Germinal center (tissue), 1 donor: ENCODE measurements at places on chromosomes 11 and 22.

GRCh38 chr11:130792772-130793171 lies 123.5 kb downstream of the SNX19 start:
- DNase-seq = no peak

- DNase-seq = no peak
Observed at GRCh38 chr11:79434283-79434682, 6.5 kb downstream of the TENM4 start.

GRCh38 chr11:131827430-131827829 lies 457.0 kb downstream of the NTM start:
- no peak for DNase-seq

DNA sequence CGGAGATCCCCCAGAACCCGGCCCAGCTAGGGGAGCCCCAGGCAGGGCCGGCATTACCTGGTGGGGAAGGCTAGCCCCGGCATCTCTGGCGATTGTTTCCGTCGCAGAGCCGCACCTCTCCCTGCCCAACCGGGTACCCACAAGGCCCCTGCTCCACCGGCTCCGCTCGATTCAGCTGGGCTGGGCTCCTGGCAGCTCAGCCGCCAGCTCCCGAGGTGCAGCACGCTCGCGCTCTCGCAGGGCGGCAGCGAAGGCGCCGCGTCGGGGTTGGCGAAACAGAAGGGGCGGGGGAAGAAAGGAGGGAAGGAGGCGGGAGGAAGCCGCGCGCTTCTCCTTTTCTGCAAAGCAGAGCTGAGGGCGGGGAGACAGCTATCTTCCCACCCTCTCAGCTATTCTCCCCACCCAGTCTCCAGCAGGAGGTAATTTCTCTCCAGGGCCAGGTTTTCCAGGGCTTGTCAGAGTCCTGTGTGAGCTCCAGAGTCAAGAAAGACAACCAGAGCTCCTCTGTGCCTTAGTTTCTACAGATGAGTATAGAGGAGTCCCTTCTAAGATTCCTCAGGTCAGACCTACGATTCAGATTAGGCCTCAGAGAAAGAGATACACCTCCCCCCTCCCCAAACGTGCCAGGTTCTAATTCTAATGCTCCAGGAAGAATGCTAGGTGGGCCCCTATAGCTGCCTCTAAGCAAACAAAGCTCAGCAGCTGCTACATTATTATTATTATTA lies 62.0 kb downstream of the PAK1 start:
- DNase-seq = peak; percentile 82

DNA sequence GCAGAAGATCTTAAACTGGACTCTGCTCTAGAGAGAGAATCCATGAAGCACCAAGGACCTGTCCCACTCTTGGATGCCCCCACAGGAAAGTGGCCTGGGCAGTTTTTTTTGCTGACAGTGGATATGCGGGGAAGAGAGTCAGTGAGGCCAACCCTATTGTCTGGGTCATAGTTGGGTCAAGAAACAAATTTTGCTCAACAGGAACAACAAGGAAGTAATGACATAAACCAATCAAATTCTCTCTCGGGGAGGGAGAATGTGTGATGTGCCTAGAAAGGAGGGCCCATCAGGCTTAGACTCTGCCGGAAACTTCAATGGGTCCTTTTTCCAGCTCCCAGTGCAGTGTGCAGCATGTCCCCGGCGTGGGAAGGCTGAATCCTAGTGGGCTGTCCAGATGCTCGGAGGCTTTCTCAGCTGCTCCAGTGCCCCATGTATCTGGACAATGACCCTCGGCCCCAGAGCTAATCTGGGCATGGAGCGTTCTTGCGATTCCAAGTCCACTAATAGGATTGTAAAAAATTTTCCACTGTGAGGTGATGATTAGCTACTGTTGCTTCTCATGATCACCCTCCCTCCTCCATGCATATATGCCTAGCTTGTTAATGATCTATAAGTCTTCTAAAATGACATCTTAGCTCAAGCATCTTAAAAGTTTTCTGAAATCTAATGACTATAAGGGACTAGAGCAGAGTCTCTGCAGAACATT lies 101.0 kb downstream of the SNX19 start:
- DNase-seq = no peak

DNA sequence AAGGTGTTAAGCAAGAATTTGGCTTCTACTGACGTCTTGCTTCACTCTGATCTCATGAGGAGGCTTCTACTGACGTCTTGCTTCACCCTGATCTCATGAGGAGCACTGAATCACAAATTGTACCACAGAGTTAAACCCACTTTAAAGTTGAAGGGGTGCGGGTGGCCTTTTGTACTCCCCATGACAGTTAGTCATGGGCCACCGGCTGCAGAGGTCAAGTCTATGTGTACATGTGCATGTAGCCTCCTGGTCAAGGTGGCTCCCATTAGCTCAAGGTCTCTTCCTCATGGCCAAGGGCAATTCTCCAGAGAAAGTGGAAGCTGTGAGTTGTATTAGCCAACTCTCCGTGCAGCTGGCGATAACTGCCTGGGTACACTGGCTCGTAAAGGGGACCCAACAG lies 23.1 kb upstream of the FZD4 start:
- DNase-seq = no peak

- no peak for DNase-seq
Observed at GRCh38 chr11:93908689-93909088, 58.3 kb upstream of the VSTM5 start.

- no peak for DNase-seq
Observed at GRCh38 chr22:27542602-27543001, 259.0 kb downstream of the MN1 start.

- DNase-seq = no peak
Observed at GRCh38 chr11:97136067-97136466, 746.3 kb downstream of the JRKL start.

DNA sequence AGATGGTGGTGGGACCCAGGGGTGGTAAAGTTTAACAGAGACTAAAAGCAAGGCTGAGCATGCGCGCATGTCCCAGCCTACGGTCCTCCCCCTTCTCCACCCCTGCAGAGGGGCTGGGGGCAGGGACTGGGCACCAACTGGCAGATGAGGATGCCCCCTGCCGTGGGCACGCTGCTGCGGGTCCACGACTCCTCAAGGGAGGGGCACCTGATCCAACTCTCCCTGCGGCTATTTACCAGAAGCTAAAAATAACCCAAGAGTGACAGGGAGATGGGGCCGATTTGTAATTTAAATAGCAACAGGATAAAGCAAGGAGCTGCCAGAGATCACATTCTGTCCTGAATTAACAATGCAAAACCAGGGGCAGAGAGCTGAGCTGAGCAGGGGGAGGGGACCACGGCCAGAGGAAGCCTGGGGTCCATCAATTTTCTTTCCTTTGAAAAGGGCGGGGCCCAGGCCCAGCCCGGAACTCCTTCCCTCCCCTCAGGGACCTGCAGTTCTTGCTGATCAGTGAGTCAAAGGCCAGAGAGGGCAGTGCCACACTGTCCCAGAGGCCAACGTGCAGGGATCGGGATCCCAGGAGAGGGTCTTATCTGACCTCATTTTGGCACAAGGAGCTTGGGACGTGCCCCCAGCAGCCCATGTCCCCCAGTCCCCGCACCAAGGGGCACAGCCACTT lies 8.1 kb upstream of the DGKZ start:
- DNase-seq = no peak

GRCh38 chr11:102097186-102097585 lies 13.1 kb upstream of the YAP1 start:
- DNase-seq = no peak

- DNase-seq = no peak
Observed at GRCh38 chr22:36461665-36462649, 19.5 kb downstream of the TXN2 start.

DNA sequence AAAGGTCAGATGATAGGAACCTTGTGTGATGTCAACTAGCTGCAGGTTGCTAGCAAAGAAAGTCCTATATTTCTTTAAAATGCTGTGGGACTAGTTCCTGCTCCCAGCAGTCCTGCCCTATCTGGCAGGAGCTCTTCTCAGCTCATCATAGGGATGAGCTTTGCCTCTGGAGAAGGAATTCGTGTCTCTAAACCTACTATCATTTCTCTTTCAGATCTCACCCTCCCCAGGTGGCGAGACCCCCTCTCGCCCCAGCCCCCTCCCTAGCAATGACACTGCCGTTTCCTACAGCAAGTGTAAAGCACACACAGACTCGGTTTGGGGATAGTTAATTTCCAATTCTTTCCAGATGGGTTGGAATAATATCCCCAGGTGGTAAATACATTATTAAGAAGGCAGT lies 533.3 kb downstream of the OPCML start:
- no peak for DNase-seq

DNA sequence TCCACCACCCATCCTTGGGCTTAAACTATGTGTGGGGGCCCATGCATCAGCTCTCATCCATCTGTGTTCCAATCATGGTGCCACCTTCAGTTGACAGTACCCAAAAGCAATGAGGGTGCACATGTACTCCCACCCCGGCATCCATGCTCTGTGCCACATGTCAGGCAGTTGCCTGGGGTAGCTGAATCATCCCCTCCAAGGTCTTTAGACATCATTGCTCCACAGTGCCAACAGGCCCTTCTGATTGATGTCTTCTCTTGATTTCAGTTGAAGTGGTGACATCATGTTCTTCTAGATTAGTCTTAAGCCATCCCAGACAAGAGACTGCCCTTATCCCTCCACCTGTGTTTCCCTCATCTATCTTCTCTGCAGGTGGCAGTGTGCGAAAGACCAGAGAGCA lies 42.5 kb downstream of the TMPRSS5 start:
- DNase-seq = no peak

GRCh38 chr11:47398011-47398410 lies 10.4 kb upstream of the SLC39A13 start:
- DNase-seq = no peak

DNA sequence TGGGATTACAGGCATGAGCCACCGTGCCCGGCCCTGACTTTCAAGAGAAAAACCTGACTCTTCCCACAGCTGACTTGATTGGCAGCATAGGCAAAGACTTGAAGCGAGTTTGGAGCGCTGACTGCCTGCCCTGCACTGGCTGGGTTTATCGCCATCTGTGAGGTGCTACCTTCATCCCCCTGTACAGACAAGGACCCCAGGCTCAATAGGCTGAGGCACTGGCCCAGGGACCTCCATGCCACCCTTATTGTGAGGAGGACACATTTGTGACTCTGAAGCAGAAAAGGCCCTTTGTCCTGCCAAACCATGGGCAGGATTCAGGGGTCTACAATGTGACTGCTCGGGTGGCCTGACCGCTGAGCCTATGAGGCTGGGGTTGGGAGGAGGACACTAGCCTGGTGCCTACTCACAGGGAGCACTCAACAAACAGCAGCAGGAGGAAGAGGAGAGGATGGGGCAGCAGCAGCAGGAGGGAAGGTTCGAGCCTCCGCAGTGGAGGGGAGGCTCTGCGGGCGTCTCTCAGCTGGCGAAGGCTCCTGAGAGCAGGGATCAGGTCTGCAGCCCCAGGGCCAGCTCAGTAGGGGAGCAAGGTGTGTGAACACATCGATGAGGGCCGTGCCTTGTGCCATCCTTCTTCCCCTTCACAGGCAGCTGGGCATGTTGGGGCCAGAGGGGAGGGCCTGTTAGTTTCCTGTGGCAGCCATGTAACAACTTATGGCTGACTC lies 72.9 kb upstream of the WNT7B start:
- DNase-seq = no peak

GRCh38 chr11:128686745-128687177 lies 7.1 kb upstream of the FLI1 start:
- DNase-seq = peak; percentile 66
